ENCODE measurements at places on chromosomes 2 and 18.

DNA sequence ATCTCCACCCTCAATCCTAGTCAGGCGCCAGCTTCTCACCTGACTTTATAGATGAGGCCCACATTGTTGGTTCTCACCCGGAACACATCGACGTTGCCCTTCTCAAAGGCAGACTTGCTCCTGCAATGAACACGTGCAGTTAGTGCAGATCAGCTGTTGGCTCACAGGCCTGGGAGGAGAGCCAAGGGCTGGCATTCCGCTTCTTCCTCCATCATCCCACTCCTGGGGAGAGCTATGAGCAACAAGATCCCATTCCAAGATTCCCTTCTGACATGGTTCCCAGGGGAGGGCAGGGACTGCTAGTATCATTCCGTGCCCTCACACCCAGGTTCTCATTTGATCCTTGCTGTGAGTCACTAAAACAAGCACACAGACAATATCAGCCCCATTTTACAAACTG, 15.1 kb downstream of the LOXHD1 start:
- DNase-seq = no peak

DNA sequence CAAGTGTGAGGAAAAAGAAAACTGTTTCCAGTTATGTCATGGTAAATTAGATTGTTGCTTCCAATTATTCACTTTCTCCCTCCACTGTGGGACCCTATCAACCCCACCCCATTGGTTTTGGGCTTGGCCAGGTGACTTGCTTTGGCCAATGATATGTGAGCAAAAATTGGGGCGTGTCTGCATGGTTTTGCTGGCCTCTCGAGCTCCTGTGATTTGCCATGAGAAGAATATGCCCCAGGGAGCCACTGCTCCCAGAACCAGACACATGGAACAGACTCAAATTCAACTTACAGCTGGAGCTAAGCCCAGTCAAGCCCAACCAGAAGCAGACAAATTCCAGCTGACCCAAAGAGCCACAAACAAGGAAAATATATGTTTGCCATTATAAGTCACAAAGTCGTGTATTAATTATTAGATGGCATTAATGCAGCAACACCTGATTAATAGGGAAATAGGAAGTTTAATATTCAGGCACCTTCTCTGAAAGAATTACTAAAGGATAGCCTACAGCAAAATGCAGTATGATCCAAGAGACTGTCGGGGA, 248.9 kb downstream of the ANAPC1 start:
- no peak for DNase-seq

GRCh38 chr2:140718999-140719398, 1411.8 kb downstream of the LRP1B start:
- peak; percentile 17 for DNase-seq

DNA sequence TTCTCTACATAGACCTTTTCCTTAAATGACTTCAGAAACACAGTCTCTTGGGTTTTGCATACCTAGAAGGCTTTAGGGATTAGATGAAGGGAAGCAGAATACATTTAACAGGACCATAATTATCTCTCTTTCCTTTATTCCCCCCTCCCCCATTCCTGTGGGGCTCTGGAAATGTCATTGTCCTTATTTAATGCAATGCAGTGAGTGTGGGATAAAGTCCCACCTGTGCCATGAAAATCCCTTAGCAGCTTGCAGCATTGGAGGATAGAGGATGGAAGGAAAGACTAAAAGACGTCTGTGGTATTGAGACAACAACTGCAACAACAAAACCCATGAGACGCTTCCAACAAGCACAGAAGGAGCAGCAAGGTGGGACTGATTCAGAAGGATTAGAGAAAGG, 117.8 kb upstream of the DCC start:
- no peak for DNase-seq

DNA sequence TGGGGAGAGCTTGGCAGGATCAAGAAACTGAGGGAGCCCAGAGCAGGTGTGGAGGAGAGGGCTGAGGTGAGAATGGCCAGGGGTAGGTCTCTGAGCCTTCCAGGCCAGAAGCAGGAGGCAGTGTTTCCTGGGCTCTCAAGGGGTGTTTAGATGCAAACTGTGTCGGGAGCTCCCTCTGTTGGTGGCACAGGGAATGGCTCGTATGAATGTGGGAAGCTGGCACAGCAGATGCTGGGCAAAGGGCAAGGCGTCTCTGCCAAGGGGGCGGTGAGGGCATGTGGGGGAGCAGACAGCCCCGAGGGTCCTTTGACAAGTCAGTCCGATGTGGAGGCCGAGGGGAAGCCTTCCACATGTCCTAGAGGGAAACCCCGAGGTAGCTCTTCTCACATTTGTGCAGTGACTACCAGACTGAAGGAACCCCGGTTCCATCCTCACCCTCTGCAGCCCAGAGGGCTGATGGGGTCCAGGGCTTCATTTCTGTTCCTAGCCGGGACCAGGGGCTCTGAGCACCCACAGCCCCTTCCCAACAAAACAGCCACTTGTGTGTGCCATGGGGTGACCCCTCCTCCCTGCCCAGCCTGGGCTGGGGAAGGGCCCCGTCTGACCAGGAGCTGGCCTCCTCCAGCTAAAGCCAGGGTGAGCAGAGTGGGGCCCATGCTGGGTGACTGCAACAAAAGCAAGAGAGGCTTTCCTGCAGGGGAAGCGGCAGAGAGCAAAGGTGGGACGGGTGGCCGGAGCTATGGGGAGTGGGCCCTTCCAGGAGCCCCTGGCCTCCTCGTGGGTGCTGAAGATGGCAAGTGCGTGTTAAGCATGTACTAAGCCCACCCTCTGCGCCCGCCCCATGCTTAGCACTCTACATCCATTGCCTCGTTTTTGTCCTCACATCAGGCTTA, 103.4 kb downstream of the SEPTIN10 start:
- DNase-seq = peak; percentile 62

DNA sequence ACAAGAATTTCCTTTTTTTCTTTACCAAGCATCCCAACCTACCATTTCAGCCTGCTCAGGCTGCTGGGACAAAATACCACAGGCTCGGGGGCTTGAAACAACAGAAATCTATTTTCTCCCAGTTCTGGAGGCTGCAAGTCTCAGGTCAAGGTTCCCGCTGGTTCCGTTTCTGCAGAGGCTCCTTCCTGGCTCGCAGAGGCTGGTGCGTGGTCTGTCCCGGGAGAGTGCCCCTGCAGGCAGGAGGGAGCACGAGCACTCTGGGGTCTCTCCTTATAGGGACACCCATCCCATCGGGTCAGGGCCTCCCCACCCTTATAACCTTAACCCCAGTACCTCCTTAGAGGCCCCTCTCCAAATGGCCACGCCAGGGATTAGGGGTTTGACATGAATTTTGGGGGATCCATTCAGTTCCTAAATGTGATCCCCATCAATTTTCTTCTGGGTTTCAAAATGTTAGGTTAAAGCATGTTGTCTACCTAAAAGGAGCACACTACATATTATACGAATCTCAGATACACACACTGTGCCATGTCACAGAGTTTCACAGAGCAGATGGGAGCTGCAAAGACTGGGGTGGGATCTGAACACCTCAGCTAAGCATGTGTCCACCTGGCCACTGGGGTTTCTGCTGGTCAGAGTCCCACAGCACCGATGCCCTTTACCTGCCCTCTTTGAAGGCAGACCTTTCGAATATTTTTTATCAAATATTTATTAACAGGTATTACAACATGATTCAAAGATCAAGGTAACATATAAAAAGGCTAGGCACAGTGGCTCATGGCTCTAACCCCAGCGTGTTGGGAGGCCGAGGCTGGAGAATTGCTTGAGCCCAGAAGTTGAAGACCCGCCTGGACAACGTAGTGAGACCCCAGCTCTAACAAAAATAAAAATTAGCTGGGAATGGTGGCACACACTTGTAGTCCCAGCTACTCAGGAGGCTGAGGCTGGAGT, 17.6 kb upstream of the ADI1 start:
- no peak for DNase-seq

DNA sequence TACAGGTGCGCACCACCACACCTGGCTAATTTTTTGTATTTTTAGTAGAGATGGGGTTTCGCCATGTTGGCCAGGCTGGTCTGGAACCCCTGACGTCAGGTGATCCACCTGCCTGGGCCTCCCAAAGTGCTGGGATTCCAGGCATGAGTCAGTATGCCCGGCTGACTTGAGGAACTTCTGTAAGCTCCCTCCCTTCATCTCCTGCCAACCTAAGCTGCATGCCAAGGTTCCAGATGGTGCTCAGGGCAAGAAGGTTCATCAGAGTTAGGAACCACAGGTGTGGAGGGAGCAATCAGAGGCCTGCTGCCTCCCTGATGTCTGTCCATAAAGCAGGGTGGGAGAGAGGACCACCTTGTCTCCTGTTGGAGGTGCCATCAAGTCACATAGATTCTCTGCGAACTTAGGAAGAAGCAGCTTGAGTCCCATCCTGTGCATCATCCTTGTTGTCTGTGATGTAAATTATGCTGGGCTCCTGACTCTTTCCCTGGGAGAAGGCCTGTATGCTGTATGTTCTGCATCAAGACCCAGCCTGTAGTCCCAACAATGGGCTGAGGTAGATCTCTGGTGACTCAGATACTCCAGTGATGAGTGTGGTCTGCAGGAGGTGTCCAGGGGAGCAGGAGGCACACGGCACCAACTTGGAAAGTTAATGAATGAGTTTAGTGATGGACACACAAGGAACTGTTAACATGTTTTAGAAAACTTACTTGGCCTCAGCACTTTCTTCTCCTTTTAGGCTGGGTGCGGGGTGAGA, 53.1 kb downstream of the TMEM17 start:
- no peak for DNase-seq

- DNase-seq = no peak
Observed at GRCh38 chr2:132482821-132483220, 66.2 kb downstream of the GPR39 start.

DNA sequence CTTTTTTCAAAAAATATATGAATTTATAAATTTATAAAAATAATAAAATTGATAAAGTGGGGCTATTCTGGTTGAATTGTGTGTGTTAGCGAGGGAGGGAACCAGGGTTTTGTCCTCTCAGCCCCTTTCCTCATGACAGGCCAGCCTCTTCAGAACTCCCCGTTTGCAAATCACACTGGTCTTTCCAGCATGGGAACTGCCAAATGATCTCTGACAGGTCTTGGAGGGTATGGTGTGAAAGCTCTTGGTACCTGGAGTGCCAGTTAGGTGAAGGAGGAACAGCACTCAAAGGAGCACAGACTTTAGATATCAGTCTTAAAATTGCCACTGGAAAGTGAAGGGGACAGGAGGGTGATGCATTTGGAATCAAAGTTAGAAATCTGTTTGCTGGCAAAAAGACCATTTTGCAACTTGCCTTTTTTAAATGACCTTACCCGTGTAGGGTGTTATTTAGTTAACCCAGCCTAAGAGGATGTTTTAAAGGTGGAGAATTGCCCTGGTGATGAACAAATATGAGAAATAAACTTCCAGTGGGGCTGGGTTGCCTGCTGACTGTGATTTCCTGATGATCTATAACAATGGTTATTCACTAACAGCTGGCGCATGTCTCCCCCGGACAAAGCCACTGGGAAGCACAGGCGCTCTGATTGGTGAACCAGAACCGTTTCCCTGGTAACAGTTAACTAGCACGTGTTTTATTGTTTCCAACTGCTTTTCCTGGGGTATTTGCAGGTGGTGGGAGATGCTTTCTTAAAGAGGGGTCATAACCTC, 85.3 kb upstream of the EFEMP1 start:
- peak; percentile 84 for DNase-seq

DNA sequence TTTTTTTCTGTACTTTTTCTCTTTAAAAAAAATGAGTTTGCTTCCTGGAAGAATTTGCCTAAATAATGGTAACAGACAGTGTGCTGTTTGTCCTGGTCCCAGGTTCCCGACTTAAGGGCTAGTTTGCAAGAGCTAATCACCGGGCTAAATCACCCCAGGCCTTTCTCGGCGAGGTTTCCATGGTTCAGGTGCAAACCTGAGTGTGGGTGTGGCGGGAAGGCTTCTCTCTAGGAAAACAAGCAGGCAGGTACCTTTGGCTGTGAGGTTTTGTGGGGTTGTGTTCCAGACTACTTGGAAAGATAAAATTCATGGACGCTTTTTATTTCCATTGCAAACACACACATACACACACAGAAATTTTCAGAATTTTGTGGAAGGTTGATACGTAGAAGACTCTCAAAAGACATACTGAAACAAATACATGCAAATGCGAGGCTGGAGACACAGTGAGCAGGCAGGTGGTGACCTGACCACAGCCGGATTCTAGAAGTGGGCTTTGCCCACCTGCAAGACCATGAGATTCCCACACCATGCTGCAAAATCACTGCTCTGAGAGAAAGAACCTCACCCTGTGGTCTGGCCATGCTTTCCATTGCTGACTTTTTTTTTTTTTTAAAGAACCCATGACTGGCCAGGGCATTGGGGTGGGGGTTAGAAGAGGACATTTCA, 815 bp downstream of the CNDP1 start:
- no peak for DNase-seq

DNA sequence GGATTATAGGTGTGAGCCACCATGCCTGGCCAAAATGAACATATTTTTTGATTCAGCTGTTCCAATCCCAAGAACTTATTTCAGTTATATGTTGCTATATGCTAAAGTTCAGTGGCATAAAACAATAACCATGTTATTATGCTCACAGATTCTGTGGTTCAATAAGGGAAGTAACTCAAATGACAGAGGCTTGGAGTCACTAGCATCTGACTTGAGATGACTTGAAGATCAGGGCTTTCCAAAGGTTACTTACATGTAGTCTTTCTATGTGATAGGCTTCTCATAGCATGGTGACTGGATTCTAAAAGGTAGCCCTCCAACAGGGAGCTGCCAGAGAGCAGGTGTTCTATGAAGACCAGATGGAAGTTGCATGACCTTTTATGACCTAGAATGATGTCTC, 17.2 kb downstream of the CLK1 start:
- no peak for DNase-seq

- no peak for DNase-seq
Observed at GRCh38 chr2:56128235-56128634, 55.6 kb upstream of the CCDC85A start.

- no peak for DNase-seq
Observed at GRCh38 chr18:46702471-46702870, 45.5 kb upstream of the LOXHD1 start.

DNA sequence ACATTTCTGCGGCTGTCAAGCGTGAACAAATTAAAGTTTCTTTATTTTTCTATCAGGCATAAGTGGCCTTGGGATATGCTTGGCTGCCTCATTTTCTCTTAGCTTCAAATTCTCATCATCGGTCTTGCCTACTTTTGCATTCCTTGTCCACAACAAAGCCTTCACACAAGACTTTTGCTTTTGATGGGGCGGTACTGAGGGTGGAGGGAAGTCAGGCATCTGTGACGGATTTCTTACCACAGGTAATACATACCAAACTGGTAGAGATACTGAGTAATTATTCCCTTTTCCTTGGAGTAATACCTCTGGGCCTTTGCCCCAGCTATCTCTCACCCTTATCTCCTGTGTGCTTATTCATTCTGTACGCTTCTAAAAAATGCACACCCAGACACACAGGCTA, 468.3 kb upstream of the RGPD4 start:
- DNase-seq = no peak

DNA sequence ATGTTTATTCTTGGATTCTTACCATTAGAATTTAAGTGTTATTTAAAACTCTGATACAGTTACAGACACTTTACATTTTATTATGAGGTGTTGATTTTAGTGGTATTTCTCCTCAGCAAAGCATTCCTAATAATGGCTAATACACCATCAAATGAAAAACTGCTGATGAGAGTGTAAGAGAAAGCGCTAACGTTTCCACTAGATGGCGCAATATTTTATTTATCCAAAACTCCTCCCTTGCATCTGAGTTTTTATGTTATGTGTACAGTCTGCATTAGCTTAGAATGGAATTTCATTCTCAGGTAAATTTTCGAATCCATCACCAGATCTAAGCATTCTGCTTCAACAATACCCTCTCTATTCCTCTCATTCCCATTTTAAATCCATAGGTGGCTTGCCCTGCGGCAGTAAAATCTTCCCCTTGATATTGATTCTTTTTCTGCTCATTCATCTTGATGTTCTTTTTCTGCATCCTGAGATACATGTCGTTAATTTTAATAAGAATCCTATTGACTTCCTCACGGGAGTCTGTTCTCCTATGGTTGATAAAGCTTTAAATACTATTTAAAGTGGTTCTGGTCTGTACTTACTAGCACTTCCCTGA, 53.9 kb downstream of the PRKRA start:
- peak; percentile 25 for DNase-seq

Data from DMS153 (cell line).